ENCODE measurements at places on chromosomes 12 and 14.

- no peak for DNase-seq
Observed at GRCh38 chr14:34059925-34060650, 109.2 kb upstream of the EGLN3 start.

DNA sequence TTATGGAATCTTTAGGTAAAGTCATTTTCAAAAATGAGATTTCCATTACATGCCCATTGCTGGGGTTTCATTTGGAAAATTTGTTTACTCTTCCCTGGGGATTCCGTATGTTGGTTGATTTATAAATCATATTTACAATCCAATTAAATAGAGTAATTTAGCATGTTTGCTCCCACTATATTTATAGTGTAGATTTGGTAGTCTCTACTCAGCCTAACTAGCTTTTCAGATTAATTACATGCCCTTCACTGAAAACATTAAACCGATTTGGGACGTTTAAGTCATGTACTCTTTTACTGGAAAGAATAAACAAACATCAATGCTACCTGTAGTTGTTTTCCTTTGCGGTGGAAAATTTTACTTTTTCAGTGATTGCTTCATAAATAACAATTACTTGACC, 10.4 kb downstream of the PAX9 start:
- DNase-seq, result no peak

DNA sequence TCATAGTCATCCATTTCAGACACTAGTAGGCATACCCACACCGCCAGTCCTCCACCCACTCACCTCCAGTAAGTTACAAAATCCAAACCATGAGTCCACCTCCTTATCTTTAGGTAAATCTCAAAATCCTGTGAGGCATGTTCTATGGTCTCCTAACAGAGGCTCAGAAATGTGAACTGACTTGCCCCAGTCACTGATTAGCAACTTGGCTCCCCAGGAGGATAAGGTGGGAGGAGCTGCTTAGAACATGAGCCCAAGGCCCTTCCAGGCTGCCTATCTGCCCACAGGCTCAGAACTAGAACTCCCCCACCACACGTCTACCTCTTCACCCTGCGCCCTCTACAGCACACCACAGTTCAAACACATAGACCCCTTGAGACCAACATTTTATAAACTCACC, 19.9 kb downstream of the SETD3 start:
- DNase-seq, result no peak

DNA sequence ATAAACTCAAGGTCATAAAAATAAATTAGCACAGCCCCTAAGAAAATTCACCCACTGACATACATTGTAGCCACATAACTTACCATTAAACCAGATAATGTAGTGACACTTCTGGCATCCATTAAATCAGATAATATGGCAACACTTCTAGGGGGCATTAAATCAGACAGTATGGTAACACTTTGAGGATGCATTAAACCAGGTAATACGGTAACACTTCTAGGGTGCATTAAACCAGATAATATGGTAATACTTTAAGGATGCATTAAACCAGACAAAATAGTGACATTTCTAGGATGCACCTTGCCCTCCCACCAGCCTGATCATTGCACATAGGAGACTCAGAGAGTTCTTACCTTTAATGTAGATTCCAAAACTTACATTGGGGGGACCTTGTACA, 1220.5 kb upstream of the TMEM132C start:
- DNase-seq, result no peak

- no peak for DNase-seq
Observed at GRCh38 chr14:95510804-95511203, 5.6 kb downstream of the SYNE3 start.

- DNase-seq, result no peak
Observed at GRCh38 chr12:127388985-127389384, 878.0 kb upstream of the TMEM132C start.

- peak; percentile 24 for DNase-seq
Observed at GRCh38 chr12:13941258-13942249, 39.8 kb downstream of the GRIN2B start.

DNA sequence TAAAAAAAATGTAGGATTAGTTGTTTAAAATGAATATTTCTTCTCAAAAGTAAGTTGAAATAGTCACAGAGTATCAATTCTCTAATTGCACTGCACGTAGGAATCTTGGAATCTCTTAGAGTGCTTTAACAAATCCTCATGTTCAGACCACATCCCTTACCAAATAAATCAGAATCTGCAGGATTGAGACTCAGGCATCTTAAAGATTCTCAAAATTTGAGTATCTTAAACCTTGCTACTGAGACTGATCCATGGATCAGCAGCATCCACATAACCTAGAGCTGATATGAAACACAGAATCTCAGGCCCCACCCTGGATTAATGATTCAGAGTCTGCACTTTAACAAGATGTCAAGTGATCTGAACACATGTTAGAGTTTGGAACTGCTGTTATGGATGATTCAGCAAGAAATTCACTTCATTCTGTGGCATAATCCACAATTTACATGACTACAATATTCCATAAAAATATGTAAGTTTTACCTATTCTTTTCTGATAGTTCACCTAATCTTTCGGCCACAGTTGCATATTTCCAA, 58.7 kb downstream of the ADAMTS20 start:
- DNase-seq, result no peak

DNA sequence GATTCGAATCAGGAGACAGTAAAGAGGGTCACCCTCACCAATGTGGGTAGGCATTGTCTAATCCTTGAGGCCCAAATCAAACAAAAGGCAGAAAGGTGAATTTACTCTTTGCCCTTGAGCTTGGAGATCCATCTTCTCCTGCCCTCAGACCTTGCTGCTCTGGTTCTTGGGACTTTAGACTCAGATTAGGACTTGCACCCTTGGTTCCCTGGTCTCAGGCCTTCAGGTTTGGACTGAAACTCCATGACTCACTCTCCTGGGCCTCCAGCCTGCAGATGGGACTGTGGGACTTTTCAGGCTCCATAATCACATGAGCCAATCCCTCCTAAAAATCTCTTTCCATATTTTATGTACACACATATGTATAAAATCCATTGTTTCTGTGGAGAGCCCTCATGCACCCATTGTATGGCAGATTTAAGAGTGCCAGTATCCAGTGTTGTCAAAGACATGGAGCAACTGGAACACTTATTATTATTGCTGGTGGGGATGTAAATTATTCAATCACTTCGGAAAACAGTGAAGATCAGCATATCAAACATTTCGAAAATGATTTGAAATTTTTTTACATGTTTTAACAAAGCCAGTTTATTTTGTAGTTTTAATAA, 48.7 kb downstream of the EID3 start:
- DNase-seq, result no peak

- no peak for DNase-seq
Observed at GRCh38 chr12:104520242-104520900, 63.6 kb downstream of the CHST11 start.

- no peak for DNase-seq
Observed at GRCh38 chr12:115506822-115507559, 770.5 kb downstream of the MED13L start.

- DNase-seq, result no peak
Observed at GRCh38 chr12:50728841-50729240, 35.1 kb upstream of the ATF1 start.

DNA sequence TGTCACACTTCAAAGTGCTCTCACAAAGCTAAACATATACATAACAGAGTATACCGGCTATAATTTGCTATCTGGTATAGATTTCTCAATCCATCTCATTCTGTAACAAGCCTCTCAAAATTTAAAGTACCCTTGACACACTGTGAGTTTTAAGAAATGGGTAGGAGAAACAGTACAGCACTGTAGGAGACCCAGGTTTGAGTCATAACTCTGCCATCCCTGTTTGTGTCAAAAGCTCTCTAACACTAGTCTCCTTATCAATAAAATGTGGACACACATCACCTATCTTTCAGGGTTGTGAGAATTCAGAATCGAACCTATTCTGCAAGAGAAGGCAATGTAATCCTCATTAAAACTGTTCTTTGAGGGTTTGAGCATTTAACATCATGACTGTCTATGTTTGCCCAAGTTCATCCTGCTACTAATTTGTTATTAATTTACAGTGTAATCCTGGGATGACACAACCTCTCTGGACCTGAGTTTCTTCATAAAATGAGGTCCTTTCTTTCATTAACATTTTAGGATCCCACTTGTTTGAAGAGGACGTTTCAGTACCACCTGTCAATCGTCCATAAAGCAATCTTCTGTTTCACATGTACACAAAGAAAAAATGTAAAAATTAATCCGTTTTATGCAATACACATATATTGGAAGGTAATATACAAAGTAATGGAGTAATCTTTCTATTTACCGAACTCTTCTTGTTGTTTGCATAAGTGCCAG, 12.1 kb downstream of the SPTSSA start:
- DNase-seq, result no peak

GRCh38 chr12:88763536-88764100, 183.3 kb upstream of the KITLG start:
- DNase-seq, result no peak

DNA sequence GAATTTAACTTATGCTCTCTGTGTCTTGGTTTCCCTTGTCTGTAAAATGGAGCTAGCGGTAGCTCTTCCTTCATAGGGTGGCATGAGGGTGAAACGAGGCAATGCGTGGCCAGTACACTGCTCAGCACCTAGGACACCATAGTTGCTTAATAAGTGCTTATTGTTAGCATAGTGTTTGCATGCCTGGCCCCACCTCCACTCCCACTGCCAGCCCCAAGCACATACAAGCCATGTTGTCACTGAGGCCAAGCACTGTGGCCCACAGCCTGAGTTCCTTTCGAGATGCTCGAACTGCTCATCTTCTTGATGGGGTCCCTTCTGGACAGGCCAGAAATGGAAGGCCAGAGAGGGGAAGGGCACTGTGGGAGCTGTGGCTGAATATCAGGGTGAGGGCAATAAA, 839 bp downstream of the FICD start:
- no peak for DNase-seq
